ENCODE measurements at places on chromosomes 13 and 19. TPM values are rescaled to one million over a fixed set of nuclear protein-coding genes. Genes with fewer than 3 reads are reported as not detected.

LGALS14 gene
- not detected for total RNA-seq

STOML3 gene
- total RNA-seq = not detected

DNA sequence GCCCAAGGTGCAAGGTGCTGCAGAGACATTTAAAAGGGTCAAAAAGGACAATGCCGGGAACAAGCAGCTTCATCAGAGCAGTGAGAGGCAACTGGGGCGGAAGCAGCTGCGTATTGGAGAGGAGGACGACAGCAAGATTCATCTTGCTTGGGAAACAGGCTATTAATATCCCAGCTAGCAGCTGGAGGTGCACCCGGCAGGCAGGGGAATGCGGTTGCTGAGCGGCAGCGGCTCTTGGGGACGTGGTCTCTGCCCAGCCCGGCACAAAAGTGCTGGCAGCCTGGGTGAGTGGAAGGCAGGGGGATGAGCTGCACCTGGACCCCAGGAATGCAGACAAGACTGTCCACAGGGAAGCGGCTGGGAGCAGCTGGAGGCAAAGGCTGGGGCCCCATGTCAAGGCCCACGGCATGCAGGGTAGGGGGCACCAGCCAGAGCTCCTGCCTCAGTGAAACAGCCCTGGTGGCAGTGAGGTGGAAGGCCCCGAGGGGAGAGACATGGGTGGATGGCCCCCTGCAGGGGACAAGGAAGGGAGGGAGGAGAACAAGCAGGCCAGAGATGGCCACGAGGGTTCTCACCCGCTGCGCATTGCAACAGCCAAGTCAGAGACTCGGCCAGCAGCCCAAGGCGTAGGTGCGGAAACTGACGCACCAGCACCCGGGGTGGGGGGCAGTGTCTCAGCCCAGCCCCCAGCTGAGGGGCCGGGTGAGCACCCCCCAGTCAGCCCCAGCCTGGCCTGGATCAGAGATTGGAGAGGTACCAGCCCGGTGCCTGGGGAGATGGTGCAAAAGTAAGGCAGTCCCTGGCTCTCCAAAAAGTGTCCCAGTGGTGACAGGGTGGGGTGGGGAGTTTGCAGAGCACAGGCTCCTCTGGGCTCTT, 34.4 kb downstream of the PEPD start:
- no peak for DNase-seq

GRCh38 chr13:59880468-59880867, 283.3 kb downstream of the DIAPH3 start:
- no peak for DNase-seq

DNA sequence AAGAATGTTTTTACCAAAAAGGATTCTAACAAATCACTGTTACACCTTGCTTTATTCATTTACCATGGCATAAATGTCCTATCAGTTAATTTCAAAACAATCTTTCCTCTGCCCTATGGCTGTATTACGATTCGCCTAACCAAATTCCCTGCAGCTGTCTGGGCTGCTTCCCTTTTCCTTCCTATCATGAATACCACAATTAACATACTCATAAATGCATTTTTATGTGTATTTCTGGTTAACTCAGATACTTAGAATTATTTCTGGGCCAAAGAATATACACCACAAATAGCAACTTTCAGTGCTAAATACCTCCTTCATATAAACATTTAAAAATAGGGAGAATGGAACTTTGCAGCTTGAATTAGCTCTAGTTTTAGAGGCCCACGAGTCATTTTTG, 30.4 kb downstream of the ANKRD10 start:
- no peak for DNase-seq
